ENCODE measurements at places on chromosomes 2 and 18.

DNA sequence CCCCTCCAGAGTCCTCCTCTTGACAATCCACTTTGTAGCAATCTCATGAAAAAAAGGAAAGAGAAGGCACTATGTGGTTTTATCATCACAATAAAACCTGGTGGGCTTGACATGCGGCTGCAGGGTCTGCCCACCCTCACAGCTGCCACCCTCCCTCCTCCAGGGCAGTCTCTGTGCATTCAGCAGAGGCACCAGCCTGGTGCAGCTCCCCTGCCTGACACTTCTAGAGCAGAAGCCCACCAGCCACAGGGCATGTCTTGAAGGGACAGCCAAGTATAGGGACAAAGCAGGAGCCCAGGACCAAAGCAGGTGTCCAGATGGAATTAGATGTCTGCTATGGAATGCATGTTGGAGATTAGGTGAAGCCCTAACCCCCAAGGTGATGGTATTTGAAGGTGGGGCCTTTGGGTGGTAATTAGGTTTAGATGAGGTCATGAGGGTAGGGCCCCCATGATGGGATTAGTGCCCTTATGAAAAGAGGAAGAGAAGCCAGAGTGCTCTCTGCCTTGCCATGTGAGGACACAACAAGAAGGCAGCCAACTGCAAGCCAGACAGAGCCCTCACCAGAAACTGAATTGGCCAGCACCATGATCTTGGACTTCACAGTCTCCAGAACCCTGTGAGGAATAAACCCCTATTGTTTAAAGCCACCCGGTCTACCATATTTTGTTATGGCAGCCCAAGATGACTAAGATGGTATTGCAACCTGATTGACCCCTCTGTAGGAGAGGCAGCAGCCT, 86.9 kb downstream of the MCFD2 start:
- no peak for DNase-seq

GRCh38 chr2:100630473-100630977, 67.7 kb downstream of the PDCL3 start:
- no peak for DNase-seq

GRCh38 chr2:43149482-43150107, 76.8 kb downstream of the ZFP36L2 start:
- DNase-seq: no peak

GRCh38 chr18:40371673-40372072, 1583.4 kb upstream of the PIK3C3 start:
- DNase-seq: no peak

DNA sequence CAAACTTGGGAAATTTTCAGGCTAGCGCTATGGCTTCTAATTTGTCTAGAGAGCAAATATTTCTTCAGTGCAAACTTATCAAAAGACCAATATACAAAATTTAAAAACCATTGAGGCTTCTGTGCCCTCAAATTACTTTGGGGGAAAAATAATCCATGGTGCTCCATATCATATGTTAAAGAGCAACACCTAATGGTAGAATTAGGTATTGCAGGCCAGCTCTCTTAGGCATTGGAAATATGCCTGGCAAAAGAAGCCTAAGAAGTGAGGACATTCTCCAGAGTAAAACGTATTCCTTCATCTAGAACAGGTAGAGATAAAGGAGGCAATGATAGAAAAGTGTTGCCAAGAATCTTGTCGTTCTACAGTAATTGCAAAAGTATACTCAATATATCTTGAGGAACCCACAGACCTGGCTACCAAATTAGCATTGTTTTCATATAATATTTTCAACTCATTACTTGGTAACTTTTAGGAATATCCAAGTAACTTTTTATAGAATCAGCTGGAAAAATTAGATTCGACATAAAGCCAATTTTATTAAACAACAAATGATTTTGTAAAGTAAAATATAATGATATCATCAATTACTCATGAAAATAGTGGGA, 401.1 kb downstream of the BCL11A start:
- DNase-seq: no peak

Measured in posterior cingulate gyrus (tissue), 11 donors.